Right hindlimb (tissue), 1 donor: ENCODE measurements at places on chromosomes 13 and 19.
A peak's percentile ranks its signal among the peaks of the same experiment; 100 is the strongest.

GRCh38 chr19:34261334-34262109, 7.2 kb downstream of the GARRE1 start:
- no peak for DNase-seq

- no peak for DNase-seq
Observed at GRCh38 chr13:78029901-78030300, 111.3 kb upstream of the EDNRB start.

- DNase-seq, result no peak
Observed at GRCh38 chr19:4164262-4164661, 10.8 kb downstream of the CREB3L3 start.

DNA sequence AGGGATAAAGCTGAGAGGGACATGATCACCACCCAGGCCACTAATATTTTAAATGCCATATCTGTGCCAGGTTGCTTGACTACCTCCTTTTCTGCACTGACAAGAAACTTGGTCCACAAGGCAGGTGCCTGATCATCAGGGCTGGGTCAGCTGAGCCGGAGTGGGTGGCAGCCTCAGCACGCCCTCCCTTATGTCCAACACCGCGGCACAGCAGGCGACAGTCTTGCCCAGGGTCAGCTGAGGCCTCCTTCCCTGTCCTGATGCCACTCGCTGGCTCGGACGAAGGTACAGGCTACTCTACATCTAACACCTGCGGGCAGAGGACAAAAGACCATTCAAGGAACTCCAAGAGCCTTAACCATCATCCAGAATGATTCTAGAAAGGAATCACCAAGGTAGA, 16.9 kb downstream of the ZC3H4 start:
- no peak for DNase-seq

- DNase-seq, result no peak
Observed at GRCh38 chr13:56850852-56851251, 289.9 kb upstream of the PRR20A start.

DNA sequence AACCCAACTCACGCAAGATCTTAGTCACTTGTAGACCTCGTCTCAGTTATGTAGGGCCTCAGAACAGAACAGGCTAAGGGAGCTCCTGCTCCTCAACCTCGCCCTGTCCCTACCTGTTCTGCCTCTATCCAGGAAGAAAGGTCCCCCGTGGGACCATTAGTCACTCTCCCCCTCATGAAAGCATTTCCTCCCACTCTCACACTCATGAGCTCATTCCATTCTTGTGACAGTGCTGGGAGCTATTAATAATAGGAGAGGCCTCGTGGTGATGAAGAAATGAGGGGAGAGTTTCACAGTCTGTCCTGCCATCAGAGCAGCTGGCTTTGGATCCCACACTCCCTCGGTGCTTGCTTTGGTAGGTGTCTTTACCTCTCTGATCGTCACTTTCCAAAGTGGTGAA, 10.2 kb downstream of the PPP2R1A start:
- no peak for DNase-seq

DNA sequence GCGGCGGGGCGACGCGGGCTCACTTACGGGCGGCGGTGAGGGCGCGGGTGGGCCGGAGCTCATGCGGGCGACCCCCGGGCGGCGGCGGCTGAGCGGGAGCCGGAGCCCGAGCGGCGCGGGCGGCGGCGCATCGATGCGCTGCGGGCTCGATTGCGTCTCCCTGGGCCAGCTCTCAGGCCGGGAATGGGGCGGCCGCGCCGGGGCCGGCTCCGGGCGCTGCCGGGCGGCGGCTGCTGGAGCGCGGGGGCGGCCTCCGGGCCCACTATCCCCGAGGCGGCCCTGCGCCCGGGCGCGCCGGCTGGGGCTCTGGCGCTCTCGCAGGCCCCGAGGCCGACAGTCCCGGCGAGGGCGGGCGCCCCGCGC, 1.4 kb upstream of the TSHZ3 start:
- DNase-seq, result peak; percentile 77

GRCh38 chr19:50790922-50791467, 780 bp downstream of the ACP4 start:
- DNase-seq, result no peak

DNA sequence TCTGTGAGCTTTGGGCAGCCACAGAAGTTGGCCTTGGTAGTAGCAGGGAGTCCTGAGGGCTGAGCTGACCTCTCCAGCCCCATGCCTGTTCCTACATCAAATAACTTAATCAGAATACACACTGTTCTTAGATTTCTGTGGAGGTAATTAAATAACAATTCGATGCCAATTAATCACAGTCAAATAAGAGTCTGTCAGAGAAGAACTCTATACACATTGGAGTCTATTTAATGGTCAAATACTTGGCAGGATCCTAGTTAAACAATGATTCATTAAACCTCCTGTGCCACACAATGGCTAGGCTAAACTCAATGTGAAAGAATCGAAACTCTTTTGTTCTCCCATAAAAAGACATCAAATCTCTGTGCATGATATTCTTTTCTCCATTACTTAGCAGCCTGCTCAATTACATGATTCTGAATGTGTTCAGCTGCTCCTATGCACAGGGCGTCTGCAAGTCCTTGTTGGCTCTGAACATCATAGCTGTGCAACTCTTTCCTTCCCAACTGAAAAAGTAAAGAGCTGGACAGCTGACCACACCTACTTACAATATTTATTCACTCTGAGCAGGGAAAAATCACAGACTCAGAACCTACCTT, 173.1 kb downstream of the ABCC4 start:
- DNase-seq, result no peak

DNA sequence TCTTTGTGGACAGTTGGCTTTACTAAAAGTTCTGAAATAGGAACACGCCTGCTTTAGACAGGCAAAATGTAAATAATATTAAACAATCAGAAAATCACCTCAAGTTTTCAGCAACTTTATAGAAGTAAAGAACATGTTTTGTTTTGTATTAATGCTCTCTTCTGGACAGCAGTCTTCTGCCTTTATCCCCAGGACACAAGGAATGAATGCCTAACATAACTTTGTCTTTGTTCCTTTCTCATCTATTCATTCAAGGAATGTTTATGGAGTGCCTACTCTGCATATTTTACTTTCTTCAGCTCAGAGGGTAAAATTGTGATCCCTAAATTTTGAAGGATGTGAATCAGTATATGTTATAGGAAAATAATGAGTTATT, 325.4 kb downstream of the FOXO1 start:
- no peak for DNase-seq

DNA sequence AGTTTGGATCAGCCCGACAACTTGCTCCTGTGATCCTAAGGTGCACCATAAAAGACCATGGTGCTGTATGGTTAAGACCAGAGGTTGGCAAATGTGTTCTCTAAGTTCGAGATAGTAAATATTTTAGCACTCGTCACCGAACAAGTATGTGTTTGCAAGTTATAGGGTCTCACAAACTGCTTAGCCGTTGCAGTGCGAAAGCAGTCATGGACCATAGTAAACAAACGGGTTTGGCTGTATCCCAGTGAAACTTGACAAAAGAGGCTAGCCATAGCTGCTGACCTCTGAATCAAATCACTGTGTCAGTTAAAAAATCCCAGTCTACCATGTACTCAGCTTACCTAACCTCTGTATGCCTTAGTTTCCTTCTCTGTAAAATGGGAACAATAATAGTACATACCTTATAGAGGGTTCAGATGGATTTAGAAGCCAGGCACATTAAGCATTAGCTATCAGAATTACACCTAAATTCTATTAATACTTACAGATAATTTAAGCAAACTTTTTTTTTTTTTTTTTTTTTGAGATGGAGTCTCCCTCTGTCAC, 72.1 kb downstream of the IPO5 start:
- no peak for DNase-seq

DNA sequence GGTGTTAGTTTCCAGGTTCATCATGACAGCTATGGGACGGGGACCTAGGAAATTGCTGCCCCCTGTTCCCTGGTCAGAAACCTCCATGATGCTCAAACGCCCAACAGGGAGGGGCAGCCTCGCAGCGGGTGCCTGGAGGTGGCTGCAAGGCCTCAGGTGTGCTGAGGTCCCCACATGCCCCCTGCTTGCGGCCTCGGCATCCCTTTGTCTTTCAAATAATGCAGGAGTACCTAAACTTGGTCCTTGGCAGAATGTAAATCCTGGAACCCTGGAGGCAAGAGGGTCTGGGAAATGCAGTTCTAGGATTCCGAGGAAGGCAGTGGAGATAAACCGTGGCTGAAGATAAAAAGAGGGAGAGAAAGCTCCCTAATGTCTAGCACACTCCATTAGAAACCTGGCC, 52.4 kb downstream of the SKA3 start:
- no peak for DNase-seq

- no peak for DNase-seq
Observed at GRCh38 chr19:31840371-31840770, 491.1 kb upstream of the TSHZ3 start.
